ENCODE measurements at places on chromosomes 12 and 14.

DNA sequence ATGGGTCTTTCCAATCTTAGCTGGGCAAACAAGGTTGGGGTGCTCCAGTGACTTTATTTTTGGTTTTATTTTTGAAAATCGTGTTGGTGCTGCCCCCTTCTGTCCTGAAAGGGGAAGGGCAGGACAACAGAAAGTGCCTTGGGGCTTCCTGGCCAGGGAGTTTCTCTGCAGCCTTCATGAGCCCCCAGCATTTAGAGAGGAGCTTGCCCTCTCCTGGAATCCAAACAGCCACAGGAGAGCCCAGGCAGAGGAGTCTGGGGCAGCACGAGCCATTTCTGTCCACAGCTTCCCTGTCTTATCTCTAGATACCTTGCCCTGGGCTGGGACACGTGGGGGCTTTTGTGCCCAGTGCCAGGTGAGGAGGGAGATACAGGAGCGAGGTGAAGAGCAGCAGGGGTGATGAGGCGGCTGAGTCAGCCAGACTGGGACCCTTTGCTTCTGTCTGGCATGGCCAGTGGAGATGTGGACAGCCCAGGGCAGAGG is 4.4 kb upstream of the C1RL start:
- peak; percentile 5 for DNase-seq

- DNase-seq, result no peak
These were observed 4.4 kb downstream of the CCNB1IP1 start for GRCh38 chr14:20328705-20329104.

GRCh38 chr12:20213723-20214625 is 154.4 kb upstream of the PDE3A start:
- DNase-seq, result no peak

GRCh38 chr12:123705935-123706334 is 6.2 kb upstream of the ATP6V0A2 start:
- DNase-seq, result no peak

DNA sequence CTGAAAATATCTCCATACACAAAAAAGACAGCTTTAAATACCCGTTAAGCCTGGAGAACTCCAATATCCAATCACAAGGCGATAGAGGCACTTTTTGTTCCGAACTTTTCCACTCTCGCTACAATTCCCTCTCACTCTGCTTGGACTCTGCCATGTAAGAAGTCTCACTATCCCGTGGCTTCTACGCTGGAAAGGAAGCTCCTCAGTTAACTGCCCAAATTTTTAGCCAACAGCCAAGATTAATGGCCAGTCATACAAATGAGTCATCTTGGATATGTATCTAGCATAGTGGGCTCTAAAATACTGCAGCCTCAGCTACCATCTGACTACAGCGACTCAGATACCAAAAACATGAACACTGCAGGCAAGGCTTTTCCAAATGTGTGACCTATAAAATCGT is 45.5 kb upstream of the RERGL start:
- no peak for DNase-seq

- no peak for DNase-seq
These were observed 90.0 kb downstream of the RNF34 start for GRCh38 chr12:121489874-121490273.

GRCh38 chr14:101463566-101464171 is 97.6 kb upstream of the DIO3 start:
- DNase-seq, result no peak

DNA sequence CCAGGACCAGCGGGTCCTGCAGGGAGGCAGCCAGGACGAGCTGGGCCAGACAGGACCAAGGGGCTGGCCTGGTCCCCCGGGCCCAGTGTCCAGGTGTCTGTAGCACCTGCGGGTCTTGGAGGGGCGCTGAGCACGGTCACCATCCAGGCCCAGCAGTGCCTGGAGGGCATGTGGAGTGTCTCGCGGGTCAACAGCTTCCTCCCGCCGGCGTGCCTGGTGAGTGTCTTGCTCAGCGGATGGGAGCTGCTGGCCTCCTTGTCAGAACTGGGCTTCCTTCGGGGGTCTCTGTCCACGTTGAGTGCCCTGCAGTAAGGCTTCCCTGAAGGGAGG is 13.8 kb downstream of the KIF26A start:
- no peak for DNase-seq

GRCh38 chr12:25252946-25253345 is 2.2 kb upstream of the KRAS start:
- no peak for DNase-seq

GRCh38 chr12:23631786-23632377 is 317.6 kb downstream of the SOX5 start:
- DNase-seq, result no peak

GRCh38 chr12:12715459-12716150 is 1.6 kb upstream of the CDKN1B start:
- DNase-seq, result peak; percentile 63

- DNase-seq, result no peak
These were observed 53.2 kb downstream of the ZFP36L1 start for GRCh38 chr14:68739701-68740100.
